DMS53 (cell line): ENCODE measurements at places on chromosomes 13 and 19.
A peak's percentile ranks its signal among the peaks of the same experiment; 100 is the strongest.

DNA sequence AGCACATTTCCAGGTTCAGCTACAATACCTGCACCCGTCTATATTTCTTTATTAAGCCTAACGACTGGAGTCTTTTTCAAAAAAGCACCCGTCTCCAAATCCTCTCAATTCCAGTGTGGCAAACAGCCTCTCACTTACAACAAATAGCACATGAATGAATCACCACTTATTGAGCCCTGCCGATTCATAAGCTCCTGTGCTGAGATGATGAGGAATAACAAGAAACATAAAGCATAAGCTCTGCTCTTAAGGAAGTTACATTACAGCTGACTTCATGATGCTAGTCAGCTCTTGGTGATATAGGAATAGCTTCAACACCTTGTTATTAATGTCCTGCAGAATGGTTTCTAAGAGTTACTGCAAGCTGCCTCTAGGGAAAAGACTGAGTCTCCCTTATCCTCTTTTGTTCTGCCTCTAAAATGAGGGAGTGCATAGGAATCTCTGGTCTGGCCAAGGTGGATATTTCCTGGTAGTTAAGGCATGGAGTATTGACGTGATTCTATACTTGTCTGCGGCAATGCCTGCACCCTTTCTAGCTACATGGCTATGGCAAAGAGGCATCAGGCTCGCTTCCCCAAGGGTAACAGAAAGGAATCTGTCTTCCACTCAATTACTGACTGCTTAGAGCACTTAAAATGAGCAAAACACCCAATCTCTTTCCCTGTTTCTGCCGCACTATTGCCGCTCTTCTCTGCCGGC lies 195.7 kb downstream of the KLF12 start:
- peak; percentile 0 for DNase-seq

- peak; percentile 77 for DNase-seq
Observed at GRCh38 chr13:42969565-42970172, 22.4 kb downstream of the EPSTI1 start.

DNA sequence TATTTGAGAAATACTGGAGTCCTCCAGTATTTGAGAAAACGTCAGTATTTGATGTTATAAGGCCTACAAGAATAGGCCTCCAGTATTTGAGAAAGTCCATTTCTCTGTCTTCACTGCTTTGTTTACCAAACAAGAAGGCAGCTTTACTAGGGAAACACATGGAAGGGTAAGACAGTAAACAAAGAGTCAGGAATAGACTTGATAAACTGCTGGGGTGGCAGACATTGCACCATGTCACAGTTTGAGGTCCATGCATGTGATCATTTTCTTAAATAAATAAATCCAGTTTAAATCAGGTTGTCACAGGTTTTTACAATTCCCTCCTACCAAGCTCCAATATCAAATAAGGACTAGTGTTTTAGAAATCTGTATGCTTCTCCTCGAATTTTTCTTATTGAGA lies 1431.0 kb upstream of the SPRY2 start:
- peak; percentile 3 for DNase-seq

- no peak for DNase-seq
Observed at GRCh38 chr13:37435881-37436280, 162.7 kb downstream of the POSTN start.

- no peak for DNase-seq
Observed at GRCh38 chr13:47129461-47129860, 232.6 kb upstream of the HTR2A start.

- peak; percentile 68 for DNase-seq
Observed at GRCh38 chr19:18789883-18790565, 1.1 kb downstream of the COMP start.

DNA sequence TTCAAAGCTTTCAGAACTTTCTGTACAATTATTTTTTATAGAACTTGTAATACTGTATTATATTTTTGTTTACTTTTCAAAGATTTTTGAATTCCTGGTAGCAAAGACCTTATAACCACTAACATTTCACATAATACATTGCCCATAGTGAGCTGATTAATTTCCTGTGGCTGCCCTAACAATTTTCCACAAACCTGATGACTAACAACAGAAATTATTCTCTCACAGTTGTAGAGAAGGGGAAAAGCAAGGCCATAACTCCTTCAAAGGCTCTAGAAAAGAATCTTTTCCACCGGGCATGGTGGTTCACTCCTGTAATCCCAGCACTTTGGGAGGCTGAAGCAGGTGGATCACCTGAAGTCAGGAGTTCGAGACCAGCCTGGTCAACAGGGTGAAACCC lies 19.1 kb downstream of the KLF12 start:
- DNase-seq: no peak

- no peak for DNase-seq
Observed at GRCh38 chr13:113065406-113066141, 40.0 kb upstream of the F7 start.

DNA sequence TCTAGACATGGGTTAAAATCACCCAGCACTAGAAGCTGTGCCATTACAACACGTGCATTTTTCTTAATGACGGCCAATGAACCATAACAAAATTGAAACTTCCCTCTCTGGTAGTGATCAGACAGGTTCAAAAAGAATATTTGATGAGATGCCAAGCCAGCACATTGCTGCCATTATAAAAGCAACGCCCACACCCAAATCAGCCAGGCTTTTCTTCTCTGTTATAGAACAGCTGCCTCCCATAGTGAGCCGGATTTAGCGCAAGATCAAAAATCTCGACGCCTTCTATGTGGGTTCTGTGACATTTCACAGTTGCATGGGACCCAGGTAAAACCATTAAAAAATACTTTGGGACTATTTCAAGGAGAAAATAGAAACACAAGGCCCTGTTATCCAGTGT lies 1158.0 kb downstream of the EFNB2 start:
- DNase-seq: no peak

- no peak for DNase-seq
Observed at GRCh38 chr13:44135566-44135965, 238.1 kb upstream of the SERP2 start.

- DNase-seq: peak; percentile 51
Observed at GRCh38 chr19:47719047-47719859, 6.0 kb downstream of the EHD2 start.

DNA sequence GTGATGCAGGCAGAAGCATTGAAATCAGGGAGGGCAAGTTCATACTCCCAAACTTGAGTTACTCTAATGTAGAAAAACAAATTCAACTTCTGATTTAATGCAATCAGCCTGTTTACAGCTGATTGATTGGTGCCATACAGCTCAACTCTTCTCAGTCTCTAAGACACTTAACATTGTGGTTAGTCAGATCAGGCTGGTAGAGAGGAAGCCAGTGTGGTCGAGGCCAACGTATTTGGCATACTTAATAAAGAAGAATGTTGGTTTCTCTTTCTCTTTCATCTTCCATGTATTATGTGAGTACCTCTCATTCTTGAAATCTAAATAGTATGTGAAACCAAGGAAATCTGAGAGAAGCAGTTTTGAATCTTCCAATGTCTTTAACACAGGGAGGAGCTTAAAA lies 255.0 kb upstream of the SLITRK1 start:
- no peak for DNase-seq

DNA sequence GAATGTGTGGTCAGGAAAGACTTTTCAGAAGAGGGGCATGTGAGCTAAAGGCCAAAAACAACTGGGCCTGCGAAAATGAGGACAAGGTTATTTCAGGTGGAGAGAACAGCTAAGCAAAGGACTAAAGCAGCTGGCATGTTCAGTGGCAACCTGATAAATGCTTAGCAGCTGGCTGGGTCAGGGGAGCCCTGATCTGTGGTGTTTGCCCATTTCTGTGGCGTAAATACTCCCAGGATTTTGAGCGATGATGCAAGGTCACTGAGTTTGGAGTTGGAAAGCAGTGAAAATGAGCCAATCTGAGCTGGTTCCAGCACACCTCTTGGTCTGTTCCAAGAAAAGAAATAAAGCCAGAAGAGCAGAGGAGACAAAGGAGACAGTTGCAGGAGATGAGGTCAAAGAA lies 704.3 kb downstream of the UQCRFS1 start:
- no peak for DNase-seq

- no peak for DNase-seq
Observed at GRCh38 chr13:25116044-25116443, 20.1 kb downstream of the PABPC3 start.

GRCh38 chr13:43365039-43365344 lies 341.6 kb downstream of the DNAJC15 start:
- no peak for DNase-seq

GRCh38 chr19:47631681-47632446 lies 22.9 kb downstream of the BICRA start:
- DNase-seq: no peak

DNA sequence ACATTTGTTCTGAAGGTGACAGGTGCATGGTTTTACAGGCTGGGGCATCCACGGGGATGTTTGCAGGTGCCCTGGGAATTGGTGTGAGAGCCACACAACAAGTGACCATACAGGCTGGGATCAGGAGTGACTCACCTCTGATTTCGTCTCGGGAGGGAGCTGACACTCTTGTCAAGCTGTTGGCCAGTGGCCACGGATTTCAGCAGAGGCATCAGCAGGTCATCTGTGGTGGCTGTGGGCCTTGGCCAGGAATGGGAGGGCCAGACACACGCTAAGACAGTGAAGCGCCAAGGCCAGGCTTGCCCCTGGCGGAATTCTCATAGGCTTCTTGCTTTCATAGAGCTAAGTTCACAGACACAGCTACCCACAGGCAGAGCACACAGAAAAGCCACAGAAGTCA lies 108.6 kb downstream of the HSPH1 start:
- peak; percentile 60 for DNase-seq

DNA sequence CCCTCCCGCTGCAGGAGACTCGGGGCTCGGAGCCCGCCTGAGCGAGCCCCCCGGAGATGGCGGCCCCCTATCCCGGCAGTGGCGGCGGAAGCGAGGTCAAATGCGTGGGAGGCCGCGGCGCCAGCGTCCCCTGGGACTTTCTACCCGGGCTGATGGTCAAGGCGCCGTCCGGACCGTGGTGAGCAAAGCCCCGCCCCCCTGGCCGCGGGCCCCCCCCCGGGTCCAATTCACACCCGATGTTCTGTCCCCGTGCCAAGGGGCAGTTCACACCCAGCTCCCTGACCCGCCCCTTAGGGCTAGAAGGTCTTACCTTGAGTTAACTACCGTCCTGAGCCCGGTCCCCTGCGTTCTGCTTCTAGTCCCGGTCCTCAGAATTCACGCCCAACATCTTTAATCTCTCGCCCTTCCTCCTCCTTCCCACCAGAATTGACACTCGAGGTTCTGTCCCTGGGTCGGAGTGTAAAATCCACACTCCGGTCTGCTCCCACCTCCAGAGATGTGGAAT lies 1.4 kb downstream of the NPAS1 start:
- DNase-seq: peak; percentile 48

- DNase-seq: no peak
Observed at GRCh38 chr19:47703301-47703700, 9.9 kb upstream of the EHD2 start.

GRCh38 chr13:77975358-77976042 lies 56.9 kb upstream of the EDNRB start:
- no peak for DNase-seq
